KBM-7 (cell line): ENCODE measurements at places on chromosomes 1 and 21.

GRCh38 chr21:32004291-32004690, 131.5 kb downstream of the HUNK start:
- no peak for DNase-seq

DNA sequence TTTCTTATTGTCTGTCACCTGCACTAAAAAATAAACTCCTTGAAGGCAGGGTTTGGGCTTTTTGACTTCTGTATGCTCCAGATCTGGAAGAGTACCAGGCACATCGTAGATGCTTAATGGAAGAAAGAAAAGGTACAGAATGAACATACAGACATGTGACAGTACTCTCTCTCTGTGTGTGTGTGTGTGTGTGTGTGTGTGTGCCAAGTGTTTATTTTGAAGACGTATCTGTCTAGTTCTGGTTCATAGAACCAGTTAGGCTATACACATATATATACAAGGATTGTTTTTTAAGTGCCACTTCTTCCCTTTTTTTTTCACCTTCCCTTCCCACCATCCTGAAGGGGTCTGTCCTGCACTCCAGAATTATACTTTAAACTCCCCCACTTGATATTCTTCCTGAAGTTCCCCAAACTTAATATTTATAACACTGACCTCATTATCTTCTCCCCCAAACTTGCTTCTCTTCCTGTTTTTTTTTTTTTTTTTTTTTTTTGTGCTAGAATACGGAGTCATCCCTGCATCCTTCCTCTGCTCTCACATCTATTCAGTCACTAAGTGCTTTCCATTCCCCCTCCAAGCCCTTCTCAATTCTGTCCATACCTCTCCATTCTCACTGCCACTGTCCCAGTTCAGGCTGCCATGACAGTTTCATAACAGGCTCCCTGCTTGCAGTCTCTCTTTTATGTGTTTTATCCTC, 5.4 kb upstream of the KCNA3 start:
- DNase-seq, result no peak

GRCh38 chr1:75330624-75331023, 196.4 kb downstream of the LHX8 start:
- no peak for DNase-seq

DNA sequence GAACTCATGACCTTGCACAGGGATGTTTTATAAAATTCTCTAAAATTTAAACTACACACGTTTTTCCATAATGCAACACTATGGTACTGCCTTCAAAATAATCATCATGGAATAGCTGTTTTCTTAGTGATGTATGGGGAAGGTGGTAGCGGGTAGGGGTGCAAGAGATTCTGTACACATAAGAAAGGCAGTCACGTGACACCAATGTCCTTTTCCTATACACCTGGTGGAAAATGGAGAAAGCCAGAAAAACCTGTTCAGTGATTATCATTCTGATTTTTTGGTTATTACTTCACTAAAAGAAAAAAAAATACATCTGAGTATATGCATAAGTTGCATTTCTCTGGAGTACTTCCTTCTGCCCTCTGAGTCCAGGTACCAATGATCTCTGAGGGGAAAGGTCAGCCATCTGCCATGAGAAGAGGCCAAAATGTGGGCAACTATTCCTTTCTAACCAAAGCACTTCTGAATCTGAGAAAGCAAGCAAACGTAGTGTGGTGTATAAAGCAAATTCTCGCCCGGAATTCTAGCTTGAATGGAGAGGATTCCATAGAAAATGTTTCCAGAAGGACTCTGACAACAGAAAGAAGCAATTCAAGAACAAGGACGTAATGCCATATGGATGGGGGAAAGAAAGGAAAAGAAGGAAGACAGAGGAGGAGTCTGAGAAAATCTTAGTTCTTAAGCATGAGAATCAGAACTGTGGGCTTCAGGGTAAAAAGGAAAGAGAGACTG, 137.3 kb downstream of the RERE start:
- no peak for DNase-seq

DNA sequence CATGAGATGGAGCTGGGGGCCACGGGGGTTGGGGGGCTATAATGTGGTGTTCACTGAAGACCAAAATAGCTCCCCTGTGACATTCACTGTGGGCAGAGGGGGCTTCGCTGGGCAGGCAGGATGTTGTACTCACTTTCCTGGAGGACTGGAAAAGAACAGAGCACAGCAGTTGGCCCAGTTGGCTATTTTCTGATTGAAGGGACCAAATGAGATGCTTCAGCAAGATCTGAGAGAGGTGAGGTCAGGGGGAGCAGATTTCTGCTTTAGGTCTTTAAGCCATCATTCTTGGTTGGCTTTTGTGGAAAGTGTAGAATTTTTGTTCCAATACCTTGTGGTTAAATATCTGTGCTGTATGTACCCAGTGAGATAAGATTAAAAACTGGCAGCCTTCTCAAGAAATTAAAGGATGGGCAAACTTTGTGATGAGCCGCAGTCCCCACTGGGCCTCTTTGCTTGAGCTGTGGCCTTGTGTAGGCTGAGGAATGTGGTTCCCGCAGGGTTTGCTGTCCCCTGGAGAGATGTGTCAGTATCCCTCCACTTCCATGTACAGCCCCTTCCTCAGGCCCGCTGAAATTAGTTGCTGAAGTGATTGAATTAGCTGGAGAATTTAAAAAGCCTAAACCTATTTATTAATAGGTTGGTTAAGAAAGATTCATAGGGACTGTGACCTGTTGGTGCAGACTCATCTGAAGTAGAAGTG, 80.7 kb downstream of the ATP5PO start:
- DNase-seq, result no peak

DNA sequence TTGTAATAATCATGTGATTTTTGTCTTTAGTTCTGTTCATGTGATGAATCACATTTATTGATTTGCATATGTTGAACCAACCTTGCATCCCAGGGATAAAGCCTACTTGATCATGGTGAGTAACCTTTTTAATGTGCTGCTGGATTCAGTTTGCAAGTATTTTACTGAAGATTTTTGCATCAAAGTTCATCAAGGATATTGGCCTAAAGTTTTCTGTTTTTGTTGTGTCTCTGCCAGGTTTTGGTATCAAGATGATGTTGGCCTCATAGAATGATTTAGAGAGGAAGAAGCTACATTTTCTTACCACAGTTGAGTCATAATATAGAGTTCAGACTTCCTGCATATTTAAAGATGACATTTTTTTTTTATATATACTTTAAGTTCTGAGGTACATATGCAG, 455.9 kb downstream of the PLPP3 start:
- no peak for DNase-seq

DNA sequence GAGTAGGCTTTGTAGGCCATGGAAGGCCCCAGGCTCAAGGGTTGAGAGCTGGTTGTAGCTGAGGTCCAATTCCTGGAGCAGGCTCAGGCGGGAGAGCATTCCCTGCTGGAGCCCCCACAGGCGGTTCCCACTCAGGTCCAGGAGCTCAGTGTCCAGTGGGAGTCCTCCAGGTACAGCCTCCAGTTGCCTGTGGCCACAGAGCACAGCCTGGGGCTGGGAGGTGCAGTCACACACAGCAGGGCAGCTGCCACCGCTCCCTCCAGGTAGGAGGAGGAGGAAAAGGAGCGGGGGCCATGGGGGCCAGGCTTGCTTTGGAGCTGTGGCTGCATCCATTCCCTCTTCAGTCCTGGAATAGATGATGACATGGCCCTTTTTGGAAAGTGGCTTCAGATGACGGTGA, 2.8 kb downstream of the LINGO4 start:
- DNase-seq, result no peak

- DNase-seq, result no peak
These were observed 22.2 kb downstream of the FMOD start for GRCh38 chr1:203328714-203329122.

- DNase-seq, result no peak
These were observed 260.4 kb downstream of the PTPRU start for GRCh38 chr1:29496701-29497100.

DNA sequence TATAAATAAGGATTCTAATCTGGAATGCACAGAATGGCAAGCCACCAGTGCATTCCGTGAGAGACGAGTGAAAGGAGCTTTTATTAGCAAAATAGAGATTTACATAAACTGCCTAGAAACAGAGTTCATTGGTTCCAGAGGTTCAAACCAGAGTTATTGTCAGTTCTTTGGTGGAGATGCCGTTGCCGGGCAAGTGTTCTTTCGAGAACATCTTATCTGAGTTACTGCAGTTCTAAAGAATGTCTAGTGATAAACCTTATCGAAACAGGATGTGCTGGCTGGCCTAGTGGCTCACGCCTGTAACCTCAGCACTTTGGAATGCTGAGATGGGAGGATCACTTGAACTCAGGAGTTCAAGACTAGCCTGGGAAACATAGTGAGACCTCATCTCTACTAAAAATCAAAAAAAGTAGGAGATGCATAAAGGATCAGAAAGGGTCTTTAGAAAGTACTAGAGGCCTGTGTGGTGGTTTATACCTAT, 19.9 kb upstream of the EVI5 start:
- no peak for DNase-seq

DNA sequence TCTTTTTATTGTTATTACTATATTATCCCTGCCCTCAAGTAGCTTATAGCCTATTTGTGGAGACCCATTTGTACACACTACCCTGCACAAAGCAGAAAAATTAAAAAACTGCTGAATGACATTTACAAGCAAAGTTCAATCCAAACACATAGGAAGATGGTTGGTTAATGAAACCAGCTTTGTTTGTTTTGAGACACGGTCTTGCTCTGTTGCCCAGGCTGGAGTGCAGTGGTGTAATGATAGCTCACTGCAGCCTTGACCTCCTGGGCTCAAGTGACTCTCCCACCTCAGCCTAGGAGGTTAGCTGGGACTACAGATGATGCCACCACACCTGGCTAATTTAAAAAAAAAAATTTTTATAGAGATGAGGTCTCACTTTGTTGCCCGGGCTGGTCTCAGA, 31.6 kb downstream of the TGFB2 start:
- no peak for DNase-seq

DNA sequence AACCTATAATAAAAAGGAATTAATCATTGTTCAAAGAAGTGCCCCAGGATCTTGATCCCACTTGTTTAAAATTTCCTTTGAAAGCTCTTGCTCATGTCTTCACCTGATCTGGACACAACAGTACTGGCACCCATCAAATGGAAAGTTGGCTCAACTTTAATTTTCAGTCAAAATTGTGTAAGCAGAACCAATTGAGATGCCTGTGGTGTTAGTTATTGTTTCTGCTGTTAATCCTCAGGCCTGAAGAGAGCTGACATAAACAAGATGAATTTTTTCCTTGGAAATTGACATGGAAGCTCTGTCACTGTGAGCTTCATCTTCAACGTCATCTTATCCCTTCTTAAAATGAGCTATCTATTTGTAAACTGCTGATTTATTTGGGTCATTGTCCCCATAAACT, 88.3 kb upstream of the TNFSF4 start:
- no peak for DNase-seq

- DNase-seq, result no peak
These were observed 5.5 kb downstream of the AP4B1 start for GRCh38 chr1:113899111-113899510.

- no peak for DNase-seq
These were observed 156.4 kb downstream of the PTGER3 start for GRCh38 chr1:70891051-70891843.

DNA sequence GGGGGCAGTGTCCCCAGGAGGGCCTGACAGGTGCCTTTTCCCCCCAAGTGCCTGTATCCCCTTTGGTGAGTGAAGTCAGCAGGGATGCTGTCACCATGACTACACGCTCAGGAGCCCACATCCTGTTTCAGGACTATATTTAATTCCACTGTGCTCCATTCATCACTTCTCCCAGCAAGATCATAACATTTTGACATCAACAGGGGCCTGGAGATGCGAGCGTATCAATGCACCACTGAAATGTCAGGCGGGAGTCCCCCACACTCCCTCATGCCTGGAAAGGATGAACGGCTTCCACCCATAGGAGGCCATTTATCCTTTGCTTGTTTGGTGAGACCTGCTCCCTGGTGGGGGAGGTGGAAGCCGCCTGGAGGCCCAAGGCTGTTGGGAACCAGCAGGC, 119.1 kb downstream of the PTPRU start:
- no peak for DNase-seq

GRCh38 chr1:216919060-216919970, 196.1 kb upstream of the ESRRG start:
- DNase-seq, result no peak

DNA sequence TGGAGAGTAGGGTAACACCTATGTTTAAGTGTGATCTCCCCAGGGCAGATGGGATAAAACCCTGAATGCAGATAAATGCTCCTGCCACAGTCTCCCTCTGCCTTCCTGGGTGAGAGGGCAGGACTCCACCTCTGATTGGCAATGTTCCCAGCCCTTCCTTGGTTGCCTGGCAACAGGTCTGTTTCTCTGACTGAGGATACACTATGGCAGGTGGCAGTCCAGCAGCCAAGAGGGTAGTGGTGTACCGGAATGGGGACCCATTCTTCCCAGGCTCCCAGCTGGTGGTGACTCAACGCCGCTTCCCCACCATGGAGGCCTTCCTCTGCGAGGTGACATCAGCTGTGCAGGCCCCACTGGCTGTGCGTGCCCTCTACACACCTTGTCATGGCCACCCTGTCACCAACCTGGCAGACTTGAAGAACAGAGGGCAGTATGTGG, at the start of gene DCDC2B:
Gene DCDC2B (plus strand): TSS at position 199 of the 438 bp plus-strand sequence. CDS start 5 bp downstream, at position 204.
- no peak for DNase-seq

DNA sequence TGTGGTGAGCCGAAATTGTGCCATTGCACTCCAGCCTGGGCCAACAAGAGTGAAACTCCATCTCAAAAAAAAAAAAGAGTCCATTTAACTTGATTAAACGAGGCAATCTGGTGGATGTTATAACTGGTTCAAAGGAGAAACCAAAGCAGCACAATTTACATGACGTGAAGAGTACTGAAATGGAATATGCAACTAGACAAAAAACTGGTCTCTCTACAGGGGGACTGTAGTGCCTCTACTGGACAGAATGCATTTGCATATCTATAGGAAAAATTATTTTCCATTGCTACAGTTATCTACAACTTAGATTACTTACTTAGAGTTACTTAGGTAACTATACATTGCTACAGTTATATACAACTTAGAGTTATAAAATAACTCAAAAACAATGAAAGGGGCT, 2.7 kb upstream of the CAPN2 start:
- no peak for DNase-seq

DNA sequence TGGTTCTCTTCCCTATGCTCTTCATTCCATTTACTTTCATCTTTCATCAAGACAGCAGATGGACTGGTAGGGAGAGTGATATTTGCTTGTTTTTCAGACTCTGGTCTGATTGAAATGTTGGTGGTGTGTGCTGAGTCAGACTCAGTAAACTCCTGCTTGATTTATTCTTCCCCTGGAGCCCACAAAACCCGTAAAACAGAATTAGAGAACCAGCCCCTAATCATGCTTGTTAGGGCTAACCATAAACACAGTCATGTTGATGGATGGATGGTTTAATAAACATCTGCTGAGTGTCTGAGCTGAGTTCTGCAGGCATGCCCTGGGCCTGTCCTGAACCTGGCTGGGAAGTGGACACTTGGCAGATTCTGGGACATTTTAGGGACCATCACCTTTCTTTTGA, 24.8 kb downstream of the NOS1AP start:
- no peak for DNase-seq
